ENCODE measurements at places on chromosomes 5 and 9.

- no peak for DNase-seq
Measured at GRCh38 chr9:127004946-127005769, 90.6 kb downstream of the RALGPS1 start.

DNA sequence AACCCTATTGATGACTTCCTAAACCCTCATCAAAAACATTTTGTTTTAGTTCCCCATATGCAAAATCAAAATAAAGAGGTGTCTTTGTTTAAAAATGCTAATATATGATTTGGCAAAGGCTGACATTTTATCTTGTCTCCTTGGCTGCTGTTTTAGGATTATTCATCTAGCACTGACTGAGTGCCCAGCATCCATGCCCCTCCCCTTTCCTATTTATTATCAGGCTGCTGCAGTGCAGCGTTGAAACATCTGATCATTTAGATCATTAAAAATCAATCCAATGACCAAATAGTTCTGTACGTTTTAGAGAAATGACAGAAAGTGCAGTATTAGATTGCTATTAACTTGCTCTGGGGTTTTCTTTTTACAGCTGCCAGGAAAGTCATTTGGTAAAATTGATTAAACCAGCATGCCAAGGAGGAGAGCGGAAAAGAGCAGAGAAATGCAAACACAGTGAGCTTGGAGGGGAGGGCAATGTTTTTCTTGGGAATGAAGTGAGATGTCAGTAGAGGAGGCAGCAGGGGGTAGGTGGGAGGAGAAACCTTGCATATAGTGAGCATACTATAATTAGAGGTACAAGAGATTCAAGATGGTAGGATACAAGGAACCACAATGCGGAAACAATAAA is 286.3 kb downstream of the PDE4D start:
- no peak for DNase-seq

DNA sequence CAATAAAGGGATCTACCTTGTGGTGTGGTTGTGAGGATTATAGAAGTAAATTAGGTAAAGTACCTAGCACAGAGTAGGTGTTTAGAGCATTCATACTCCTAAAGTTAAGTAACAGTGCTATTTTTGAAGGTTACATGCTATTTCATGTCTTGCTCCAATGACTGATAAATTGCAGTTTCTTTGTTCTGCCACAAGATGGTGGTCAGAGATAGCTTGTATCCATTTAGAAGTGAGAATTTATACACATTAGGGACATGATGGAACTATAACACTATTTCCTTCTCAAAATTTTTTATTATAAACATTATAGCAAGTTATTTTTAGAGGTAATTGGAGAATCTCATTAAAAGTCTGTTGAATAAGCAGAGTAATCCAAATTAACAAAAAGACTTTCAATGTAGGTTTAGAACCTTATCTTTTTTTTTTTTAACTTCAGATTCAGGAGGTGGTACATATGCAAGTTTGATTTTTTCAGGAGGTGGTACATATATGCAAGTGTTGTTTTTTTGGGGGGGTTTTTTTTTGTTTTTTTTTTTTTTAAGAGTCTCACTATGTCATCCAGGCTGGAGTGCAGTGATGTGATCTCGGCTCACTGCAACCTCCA is 17.1 kb downstream of the MTREX start:
- peak; percentile 34 for DNase-seq

- DNase-seq = no peak
Measured at GRCh38 chr5:61180886-61181285, 18.6 kb upstream of the SMIM15 start.

DNA sequence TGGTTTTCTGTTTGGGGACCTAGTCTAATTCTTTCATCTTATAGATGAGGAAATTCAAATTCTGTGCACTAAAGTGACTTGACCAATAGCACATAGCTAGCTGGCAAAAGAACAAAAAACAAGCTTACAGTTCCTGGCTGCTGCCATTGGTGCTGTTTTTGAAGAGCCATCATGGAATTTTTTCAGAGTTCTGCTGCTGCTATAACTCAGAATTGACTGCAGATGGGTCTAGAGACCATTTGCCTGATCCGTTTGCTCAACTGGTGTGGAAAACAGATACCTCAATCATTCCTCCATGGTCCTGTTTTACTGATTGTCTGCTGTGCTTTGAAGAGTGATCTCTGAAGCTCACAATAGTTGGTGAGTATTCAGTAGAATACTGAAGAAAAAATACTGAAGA is 15.2 kb downstream of the FBXL7 start:
- DNase-seq = no peak

- DNase-seq = no peak
Measured at GRCh38 chr5:177382423-177383029, 1.7 kb upstream of the SLC34A1 start.

DNA sequence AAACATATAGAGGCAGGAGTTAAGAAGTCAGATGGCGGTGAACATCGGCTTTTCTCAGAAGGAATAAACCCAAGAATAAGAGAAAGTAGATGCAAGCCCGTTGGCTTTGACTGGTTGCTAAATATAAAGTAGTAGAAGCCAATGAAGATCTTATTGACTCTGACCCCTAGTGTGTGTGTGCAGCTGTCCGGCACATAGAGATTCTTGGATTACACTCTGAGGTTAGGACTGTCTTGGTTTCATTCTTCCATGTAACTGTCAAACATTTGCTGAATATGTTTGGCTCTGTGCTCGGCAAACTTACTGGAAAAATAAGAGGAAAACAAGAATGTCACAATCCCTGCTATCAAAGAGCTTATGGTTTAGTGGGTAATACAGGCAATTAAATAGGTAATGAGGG is 54.9 kb downstream of the ASTN2 start:
- no peak for DNase-seq

DNA sequence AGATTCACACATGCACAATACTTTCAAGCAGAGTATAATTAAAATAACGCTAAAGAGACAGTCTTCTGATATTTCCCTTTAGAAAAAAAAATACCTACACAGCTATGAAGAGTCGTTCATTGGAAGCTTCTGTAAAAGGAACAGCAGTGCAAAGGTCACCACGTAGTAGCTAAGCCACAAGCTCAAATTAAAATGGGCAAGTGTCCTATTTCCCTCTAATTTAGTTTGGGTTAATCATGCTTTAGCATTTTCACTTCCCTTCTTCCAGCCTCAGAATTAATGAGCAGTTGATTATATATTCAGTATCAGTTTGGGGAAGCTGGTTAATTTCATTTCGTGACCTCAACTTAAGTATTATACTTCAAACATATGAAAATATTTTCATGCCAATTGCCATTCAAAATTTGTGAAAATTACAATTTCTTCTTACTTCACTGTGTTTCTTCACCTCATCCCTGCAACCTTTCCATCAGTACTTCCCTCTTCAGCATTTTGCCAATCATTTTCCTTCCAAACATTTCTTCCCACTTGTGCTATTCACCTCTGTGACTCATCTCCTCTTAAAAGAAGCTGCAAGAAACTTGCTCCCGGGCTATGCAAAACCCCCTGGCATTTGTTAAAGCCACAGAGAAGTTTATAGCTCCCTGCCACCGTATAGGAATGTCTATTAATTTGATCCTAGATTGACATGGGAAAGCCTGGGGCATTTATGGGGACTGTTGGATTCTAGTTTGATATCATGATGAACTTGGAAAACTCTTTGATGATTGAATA is 83.0 kb downstream of the DMRTA1 start:
- DNase-seq = peak; percentile 32

DNA sequence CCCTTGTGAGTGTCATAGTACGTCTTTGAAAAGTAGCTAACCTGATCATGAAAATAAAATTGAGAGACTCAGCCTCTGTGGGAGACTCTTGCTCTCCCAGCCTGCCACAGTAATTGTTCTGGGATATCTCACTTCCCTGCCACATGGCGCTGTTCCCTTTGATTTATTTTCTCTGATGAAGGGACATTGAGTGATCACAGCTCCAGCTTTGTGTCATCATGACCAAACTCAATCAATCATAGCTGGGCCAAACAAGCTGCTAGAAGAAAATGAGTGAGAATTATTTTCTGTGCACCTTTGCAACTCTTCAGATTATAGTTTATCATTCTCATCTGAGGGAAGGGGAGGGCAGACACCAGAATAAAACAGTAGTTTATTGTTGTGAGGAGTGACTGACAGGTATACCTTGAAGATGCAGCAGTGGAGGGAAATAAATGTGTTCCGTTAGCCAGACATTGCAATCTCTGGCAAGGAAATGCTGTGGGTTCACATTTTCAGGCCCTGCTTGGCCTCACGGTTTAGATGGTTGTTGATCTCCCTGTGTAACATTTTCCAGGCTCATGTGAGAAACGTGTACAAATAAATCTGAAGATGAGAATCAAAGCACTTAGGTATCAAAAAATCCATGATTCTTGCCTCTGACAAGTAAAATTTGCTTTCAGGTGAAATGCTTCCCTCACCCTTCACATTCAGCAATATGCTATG is 174.7 kb upstream of the FBXL17 start:
- DNase-seq = no peak

DNA sequence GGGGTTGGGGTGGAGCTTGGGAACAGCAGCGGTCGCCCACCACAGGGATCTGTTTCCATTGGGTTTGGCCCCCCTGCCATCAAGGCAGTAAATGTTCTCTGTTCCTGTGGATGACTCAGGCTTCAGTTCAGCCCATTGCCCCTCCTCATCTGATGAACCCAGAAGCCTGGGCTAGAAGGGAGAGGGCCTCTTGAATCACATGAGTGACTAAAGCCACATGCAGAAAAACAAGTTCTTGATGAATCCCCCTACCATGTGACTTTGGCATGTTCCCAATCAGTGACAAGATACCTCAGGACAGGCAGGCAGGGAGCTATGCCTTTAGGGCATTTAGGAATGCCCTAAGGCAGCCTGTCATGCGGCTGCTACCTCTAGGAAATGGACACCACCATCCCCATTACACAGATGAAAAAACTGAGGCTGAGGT is 2.5 kb downstream of the SH3PXD2B start:
- DNase-seq = peak; percentile 54

GRCh38 chr5:3342271-3343100 is 253.1 kb upstream of the IRX1 start:
- no peak for DNase-seq

DNA sequence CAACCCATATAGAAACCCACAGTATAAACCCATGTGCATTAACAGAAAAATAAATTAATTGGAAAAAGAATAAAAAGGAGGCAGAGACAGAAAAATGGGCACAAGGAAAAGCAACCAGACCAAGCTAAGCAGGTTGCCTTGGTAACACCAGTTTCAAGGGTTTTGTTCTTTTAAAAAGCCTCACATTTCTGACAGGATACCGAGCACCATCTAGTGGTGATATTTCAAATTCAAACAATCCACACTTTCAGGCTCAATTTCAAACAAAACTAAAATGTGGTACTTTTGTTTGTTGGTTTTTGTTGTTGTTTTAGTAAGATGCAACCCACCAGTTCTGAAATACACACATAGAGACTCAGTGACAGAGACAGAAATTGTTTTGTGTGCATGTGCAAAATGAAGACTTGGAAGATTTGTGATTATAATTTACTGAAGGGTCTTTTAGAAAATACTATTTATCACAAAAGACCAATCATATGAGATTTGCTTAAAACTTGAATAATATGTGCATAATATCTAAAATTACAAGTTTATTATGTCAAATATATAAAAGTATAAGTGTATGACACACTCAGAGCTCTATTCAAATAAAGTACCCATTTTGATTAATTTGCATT is 318.2 kb downstream of the SLCO4C1 start:
- peak; percentile 41 for DNase-seq
